ENCODE measurements at places on chromosomes 3 and 15.
A peak's percentile ranks its signal among the peaks of the same experiment; 100 is the strongest.

DNA sequence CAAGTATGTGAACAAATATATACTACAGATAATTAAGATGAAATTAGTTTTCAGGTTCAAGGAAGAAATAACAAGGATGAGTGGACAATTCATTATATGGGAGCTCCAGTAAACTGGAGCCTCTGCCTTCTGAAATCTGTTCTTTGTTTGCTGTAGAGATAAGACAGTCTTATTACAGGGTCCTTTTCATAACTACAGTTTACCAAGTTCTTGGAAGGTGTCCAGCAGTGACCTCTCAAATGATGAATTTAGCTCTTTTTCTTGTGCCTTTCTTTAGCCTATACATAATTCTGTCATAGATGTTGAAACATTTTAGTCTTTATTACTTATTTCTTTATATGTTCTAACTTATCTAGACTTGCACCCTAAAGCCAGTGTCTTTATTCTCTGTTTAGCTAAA is 89.7 kb upstream of the GBE1 start:
- no peak for DNase-seq

DNA sequence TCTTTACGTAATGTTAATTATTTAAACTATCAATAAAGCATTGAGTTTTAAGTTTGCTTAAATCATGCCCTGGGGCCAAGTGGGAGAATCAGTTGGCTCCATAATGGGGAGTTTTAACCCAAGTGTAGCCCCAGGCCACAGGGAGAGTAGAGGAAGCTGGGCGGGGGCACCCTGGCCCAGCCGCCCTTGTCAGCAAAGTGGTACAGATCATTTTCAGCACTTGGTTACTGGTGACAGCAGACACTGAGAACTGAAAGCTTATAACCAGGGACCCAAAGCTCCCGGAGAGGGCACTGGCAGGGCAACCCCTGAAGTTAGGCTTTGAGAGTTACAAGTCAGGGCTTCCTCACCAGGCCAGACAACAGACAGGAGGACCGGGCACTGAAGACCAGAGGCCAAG is 90.6 kb downstream of the SEMA5B start:
- no peak for DNase-seq

DNA sequence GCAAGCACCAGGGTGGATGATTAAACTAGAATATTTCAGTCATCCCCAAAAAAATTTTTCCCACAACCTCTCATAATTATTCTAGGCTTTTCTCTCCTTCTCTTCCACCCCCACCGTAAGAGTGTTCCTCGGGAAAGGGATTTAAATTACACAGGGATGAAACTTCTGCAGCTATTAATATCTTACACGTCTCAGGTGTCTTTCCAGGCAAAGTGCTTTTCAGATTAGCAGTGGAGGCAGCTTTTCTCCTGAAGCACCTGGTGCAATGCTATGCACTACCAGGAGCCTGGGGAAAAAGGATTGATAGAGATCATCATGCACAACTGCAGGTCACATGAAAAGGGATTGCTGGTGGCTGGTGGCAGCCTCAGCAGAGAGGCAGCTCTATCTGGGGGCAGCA is 250.4 kb downstream of the NTRK3 start:
- DNase-seq, result no peak

- no peak for DNase-seq
Observed at GRCh38 chr15:62886431-62887071, 156.0 kb upstream of the TPM1 start.

- no peak for DNase-seq
Observed at GRCh38 chr15:48397841-48398240, 66.6 kb downstream of the DUT start.

DNA sequence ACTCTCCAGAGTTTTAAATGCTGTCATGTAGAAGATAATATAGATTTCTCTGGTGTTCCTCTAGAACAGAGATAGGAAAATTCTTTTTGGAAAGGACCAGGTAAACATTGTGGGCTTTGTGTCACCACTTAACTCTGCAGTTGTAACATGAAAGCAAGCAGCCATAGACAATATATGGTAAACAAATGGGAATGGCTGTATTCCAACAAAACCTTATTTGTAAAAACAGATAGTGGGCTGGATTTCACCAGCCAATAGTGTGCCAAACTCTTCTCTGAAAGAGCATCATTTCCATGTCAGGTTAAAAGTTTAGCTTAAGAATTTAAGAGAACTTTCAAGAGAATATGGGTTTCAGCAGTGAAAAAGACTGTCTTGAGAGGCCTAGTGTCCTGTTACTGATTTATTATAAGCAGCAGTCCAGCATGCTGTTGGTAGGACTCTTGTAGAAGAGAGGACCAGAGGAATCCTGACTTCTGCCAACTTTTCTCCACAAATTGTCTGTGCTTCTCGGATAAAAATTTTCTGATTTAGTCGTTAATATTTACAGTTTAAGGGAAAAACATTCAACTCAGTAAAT is 107.7 kb downstream of the TCF12 start:
- DNase-seq, result no peak

- no peak for DNase-seq
Observed at GRCh38 chr3:50322386-50323091, at the start of gene HYAL2. TSS of gene HYAL2 (minus strand) at chr3:50322745. CDS start at chr3:50320489, 2,256 bp downstream.

- DNase-seq, result no peak
Observed at GRCh38 chr3:149971403-149972075, 844 bp upstream of the PFN2 start.

DNA sequence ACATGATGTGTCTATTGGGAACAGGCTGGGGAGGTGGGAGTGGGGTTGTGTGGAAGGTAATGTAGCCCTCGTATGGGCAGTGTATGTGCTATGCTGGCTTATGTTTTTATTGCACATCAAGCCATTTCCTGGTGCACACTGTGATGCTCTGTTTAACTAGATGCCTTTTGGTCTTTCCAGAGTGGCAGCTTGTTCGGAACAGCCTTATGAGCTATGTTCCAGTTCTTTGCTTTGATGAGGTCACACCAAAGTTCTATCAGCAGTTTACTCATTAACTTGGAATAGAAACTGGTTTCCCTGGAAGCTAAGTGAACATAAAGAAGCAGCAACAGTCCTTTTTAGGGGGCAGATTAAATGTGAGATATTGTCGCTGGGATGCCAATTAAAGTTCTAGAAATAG is 133.9 kb downstream of the DIPK2A start:
- DNase-seq, result no peak

- DNase-seq, result no peak
Observed at GRCh38 chr3:70531838-70532489, 219.5 kb upstream of the MDFIC2 start.

- no peak for DNase-seq
Observed at GRCh38 chr3:158790901-158791589, 10.8 kb upstream of the MFSD1 start.

DNA sequence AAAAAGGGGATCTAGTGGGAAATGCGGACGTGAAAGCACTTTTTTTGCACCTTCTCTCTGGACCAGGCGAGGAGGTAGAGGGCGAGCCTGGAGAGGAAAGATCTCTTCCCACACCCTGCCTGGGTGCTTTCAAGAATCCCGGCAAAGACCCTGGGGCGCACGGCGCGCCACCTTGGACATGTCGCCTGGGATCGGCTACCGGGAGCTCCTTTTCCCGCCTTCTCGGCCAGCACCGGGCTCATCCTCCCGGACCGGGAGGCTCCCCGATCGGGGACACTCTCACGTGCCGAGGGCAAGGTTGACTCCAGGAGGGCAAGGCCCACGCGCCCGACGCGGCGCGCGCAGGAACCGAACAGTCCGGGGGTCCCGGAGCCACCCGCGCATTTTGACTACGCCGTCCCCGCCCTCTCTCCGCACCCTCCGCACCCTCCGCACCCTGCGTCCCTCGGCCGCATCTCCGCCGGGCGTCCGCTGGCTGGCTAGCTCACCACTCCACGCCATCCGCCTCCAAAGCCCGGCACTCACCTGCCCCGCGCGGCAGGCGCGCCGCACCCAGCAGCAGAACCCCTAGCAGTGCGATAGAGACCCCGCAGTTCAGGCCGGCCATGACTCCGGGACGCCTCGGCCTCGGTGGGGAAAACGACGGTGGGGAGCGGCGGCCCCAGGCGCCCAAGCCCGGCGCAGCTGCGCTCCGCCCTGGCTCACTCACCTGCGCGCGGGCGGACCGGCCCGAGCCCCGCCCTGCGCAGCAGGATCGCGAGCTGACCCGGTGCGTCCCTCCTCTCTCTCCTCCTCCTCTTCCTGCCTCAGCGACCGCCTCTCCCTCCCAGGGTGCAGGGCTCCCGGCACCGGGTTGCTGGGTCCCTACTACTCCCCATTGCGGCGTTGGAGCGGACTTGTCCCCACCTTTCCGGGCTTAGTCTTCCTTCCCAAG is at the start of gene CDCP1:
Gene CDCP1 (minus strand): TSS at position 698 of the 934 bp plus-strand sequence. CDS start 91 bp downstream, at position 607.
- DNase-seq, result no peak

GRCh38 chr3:177337541-177338331 is 140.5 kb upstream of the TBL1XR1 start:
- peak; percentile 65 for DNase-seq

- DNase-seq, result no peak
Observed at GRCh38 chr3:187700249-187700648, 2.1 kb downstream of the RTP2 start.

GRCh38 chr15:70503073-70503745 is 260.1 kb downstream of the UACA start:
- DNase-seq, result no peak

- no peak for DNase-seq
Observed at GRCh38 chr3:190444576-190445145, 5.0 kb downstream of the TMEM207 start.

- peak; percentile 60 for DNase-seq
Observed at GRCh38 chr3:183555541-183556081, at the start of gene KLHL6. TSS of gene KLHL6 (minus strand) at chr3:183555706. CDS start at chr3:183555653, 53 bp downstream.

DNA sequence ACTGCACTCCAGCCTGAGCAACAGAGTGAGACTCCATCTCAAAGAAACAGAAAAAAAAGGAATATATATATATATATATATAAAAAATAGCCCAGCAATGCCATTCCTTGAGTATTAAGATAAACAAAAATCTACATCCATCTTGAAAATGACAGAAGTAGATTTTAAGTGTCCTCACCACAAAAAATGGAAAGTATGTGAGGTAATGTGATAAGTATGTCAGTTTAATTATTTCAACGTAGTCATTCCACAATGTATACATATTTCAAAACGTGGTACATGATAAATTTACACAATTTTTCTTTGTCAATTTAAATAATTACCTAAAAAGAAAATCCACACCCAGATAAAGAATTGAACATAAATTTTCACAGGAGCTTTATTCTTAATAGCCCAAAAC is 54.9 kb downstream of the HCN4 start:
- DNase-seq, result no peak

GRCh38 chr3:195761567-195762248 is 40.9 kb downstream of the MUC20 start:
- no peak for DNase-seq

DNA sequence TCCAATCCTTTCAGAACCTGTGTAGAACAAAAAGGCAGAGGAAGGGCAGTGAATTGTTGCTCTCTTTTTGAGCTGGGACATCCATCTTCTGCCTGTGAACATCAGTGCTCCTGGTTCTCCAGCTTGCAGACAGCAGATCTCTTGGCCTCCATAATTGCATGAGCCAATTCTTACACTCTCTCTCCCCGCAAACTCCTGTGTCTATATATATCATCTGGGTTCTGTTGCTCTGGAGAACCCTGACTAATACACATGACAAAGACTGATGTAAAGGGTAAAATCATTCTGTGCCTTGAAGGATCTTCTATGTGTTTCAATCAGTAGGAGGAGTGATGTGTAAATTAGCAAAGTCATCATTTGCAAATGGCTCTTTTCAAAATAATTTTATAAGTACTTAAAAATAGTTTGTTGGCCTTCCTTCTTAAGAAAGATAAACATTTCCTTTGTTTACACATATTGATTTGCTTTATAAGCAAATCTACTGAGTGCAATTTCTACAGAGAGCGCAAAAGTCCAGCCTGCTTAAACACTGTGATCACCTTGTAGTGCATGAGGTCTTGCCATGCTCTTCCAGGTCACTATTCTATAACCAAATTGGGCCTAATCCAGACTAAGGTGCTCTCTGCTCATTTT is 154.9 kb upstream of the ANKRD28 start:
- no peak for DNase-seq

GRCh38 chr15:57227899-57228298 is 148.4 kb upstream of the CGNL1 start:
- DNase-seq, result no peak

DNA sequence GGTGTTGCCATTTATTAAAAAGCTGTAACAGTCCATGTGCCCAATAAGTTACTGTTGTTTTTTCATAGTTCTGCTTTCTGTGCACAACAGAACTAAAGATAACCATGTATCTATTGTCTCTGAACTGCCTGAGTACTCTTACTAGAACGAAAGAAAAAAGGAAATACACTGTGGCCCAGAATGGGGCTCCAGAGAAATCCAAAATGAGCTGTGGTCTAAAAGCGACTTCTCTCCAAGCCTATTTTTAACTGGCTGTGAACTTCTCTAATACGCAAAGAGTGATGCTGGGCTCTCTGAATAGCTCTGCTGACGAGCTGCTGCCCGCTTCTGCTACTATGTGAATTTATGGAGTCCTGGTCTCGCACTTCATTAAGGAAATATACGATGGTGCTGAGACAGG is 56.2 kb upstream of the LPP start:
- no peak for DNase-seq

DNA sequence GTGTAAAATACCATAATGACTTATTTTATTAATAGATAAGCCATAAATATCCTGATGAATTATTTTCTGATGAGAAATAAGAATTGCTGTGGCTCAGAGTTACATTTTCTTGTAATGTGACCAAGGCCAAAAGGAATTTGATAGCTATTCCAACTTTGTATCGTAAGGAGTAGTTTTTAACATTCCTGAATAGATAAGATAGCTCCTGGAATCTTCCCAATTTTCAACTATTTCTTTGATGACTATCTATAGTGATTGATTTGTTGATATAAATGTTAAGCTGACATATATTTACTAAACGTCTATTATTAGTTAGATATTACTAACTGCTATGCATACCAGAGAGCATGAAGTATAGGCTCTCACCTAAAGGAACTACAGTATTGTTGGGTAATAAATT is 49.1 kb upstream of the SATB1 start:
- DNase-seq, result no peak

DNA sequence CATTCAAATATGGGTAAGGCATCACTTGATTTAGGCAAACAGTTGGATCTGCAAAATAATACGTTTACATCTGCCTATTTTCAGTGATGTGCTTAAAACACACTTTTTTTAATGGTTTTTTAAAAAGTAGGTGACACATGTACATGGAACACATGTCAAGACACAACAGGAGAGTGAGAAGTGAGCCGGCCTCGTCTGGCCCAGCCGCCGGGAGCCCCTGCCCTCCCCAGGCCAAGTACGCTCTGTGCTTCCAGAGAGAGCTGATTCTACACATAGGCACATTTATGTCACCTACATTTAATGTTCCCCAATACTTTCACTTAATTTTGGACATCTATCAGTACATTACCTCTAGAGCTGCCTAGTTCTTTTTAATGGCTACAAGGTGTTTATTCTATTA is 3.8 kb downstream of the TM2D3 start:
- no peak for DNase-seq

GRCh38 chr3:107657971-107658370 is 135.2 kb downstream of the BBX start:
- DNase-seq, result no peak

DNA sequence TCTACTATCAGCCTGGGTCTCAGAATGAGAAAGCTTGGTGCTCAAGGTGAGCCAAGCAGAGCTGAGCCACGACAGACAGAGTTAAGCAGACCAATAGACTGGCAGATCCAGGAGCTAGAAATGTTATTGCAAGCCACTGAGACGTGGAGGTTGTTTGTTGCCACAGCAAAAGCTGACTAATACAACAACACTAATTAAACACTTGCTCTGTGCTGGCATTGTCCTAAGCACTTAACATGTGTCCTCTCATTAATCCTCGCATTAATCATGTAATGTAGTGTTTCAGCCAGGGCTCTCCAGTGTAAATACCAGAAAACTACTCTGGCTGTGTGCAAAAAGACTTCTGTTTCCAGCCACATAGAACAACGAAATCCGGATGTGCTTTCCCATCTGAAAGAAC is 11.6 kb upstream of the SPSB4 start:
- DNase-seq, result no peak

GRCh38 chr15:90060797-90061196 is 41.5 kb downstream of the IDH2 start:
- no peak for DNase-seq

Measured in stimulated activated CD8-positive, alpha-beta memory T cell treated with anti-CD3 and anti-CD28 coated beads, Interleukin-7, amount 100 ng/mL, for 4 hours (primary cell).